ENCODE measurements at places on chromosomes 7 and 10. TPM values are rescaled to one million over a fixed set of nuclear protein-coding genes. Genes with fewer than 3 reads are reported as not detected.

Gene FGFR2
- 68.8 TPM for total RNA-seq

Gene HKDC1
- 2.4 TPM for total RNA-seq

Gene GPER1
- 5.0 TPM for total RNA-seq

Gene CTTNBP2
- 36.9 TPM for total RNA-seq

Gene RNF148
- 0.39 TPM for total RNA-seq

Gene REPIN1
- total RNA-seq, result 154 TPM

Gene GFRA1
- 45.6 TPM for total RNA-seq

Gene PKD2L1
- 0.26 TPM for total RNA-seq

Gene ARHGEF5
- total RNA-seq, result 51.2 TPM

Gene ALOX5
- 17.3 TPM for total RNA-seq

Gene CHCHD2
- 251 TPM for total RNA-seq

Gene CRHR2
- total RNA-seq, result 0.21 TPM

Gene HTR7
- 0.31 TPM for total RNA-seq

Gene ITPRID1
- total RNA-seq, result 0.07 TPM

Gene MOGAT3
- total RNA-seq, result 1.1 TPM

Gene PAPSS2
- total RNA-seq, result 23.8 TPM
